Activated naive CD8-positive, alpha-beta T cell treated with anti-CD3 and anti-CD28 coated beads, Interleukin-2, amount 50 U/mL, for 16 hours (primary cell): ENCODE measurements at places on chromosomes 12 and 14.

GRCh38 chr14:38420048-38420447 lies 164.2 kb upstream of the CLEC14A start:
- DNase-seq = no peak

DNA sequence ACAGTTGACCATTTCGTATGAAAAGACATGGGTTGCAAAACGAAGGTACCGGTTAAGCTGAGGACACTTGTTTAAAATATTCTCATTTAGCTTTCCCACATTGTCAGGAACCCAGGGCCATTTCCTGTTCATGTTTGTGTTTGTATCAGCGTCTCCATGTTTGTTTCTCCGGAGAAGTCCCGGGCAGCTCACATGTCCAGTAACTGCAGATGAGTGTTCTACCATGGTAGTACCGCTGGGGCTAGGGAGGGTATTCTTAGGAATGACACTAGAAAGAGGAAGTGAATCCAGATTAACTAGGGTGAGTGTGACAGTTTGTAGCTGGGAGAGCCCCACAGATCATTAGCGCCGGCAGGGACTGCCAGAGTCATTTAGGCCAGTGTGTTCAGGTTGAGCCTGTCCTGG lies 50.0 kb upstream of the EVL start:
- DNase-seq = no peak

DNA sequence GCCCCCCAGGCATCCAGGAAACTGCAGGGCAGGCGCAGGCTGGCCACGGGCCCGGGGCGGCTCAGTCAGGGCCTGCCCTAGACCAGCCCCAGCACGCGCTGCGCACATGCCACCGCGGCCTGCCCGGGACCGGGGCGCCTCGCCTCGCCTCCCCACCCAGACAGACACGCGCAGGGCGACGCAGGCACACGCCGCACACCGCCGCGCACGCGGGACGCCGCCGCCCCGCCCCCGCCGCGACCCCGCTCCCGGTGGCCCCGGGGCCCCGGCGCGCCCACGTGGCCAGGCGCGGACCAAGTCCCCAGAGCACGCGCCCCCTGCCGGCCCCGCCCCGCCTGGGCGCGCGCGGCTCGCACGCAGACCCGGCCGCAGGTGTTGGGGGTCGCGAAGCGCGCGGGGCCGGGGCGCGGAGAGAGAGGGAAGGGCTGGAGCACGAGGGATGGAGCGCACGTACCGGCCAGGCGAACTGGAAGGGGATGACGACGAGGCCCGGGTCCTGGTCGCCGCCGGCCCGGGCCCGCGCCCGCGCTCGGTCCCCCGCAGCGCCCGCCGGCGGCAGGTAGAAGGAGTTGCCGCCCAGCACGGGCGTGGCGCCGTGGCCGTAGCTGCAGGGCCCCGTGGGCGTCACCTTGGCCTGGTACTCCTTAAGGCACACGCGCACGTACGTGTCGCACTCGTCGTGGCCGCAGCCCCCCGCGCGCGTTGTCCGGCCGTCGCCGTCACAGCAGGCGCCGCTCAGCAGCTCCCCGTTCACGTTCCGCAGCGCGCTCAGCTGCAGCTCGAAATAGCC lies 1.1 kb downstream of the JAG2 start:
- DNase-seq = no peak

- DNase-seq = no peak
Observed at GRCh38 chr12:100845095-100845494, 50.5 kb downstream of the ANO4 start.

GRCh38 chr12:12357719-12358461 lies 1.0 kb downstream of the BORCS5 start:
- DNase-seq = no peak

DNA sequence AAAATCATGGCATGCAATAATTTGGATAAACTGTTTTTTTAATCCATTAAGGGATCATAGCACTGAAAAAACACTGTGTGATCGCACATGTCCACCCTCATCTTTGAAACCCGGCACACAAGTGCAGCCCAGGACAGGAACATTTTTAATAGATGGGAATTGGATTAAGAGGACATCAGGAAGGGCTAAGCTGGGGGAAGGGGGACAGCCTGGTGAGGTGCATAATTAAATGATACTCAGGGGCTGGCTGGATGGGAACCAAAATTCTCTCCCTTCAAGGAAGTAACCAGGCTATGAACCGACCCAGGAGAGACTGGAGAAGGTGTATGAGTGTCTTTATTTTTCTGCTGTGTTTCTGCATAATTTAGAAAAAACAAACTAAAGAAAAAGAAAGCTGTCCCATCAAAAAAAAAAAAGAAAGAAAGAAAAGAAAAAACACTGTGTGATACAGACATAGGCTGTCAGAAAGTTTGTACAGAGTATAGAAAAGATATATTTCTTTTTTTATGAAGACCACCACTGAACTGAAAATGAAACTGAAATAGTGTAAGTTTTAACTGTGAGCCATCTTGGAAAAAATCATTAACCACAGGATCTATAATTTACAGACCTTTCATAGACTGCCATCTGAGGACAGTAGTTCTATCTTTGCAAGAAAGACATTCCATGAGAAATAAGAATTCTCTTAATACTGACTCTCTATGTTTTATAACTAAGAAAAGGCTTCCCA lies 75.1 kb upstream of the SLC38A4 start:
- DNase-seq = no peak

DNA sequence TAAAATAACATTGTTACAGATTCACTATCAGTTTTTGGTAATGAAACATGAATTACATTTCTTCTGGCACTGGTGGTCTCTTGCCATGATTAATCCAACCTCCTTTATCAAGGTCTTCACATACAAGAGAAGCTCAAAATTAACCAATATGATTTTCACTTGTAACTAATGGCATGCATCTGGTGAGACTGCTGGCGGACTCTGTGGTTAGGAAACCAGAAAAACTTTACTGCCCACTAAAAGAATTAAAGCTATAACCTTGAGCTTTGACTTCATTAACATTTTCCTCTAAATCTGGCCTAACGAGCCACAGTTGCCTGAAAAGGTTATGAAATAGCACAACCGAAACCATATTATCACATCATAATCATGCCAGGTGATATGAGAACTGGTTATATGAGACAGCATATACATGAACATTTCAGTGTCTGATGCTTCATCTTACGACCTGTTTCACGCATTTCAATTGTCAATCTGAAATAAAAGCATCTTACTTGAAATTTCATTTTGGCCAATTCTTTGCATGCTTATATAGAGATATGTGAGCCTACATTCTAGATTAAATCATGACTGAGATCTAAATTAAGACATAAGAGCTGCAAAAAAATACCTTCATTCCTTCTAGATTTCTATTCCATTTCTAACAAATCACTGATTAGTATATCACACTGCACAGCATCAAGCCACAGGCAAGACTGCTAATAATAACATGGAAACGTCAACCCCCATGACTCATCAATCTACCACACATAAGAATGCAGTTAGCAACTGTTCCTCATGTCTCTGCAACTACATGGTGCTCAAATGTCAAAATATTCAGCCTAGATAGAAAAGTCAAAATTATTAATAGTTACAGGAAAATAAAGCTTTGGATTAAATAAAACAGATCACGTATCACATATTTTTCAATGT lies 89.3 kb downstream of the OSBPL8 start:
- no peak for DNase-seq

DNA sequence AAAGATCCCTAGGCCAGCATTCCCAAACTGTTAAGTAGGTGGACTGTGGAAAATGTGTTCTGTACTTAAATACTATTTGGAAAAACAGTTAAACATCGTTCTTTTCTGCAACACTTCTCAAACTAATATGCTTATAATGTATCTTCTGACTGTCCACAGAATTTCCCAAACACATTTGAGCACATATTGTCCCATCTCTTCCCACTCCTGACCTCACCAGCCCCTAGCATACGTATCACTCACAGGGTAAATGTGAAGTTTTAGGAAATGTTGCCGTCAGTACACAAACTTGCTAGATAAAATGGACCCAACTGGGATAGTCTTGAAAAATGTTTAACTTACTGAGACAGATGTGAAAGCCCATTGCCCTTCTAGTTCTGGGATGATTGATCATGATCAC lies 27.7 kb downstream of the ARID2 start:
- DNase-seq = no peak

- DNase-seq = peak; percentile 14
Observed at GRCh38 chr14:56002876-56003625, 115.2 kb upstream of the PELI2 start.

GRCh38 chr12:60052483-60052882 lies 456.7 kb downstream of the SLC16A7 start:
- DNase-seq = no peak

DNA sequence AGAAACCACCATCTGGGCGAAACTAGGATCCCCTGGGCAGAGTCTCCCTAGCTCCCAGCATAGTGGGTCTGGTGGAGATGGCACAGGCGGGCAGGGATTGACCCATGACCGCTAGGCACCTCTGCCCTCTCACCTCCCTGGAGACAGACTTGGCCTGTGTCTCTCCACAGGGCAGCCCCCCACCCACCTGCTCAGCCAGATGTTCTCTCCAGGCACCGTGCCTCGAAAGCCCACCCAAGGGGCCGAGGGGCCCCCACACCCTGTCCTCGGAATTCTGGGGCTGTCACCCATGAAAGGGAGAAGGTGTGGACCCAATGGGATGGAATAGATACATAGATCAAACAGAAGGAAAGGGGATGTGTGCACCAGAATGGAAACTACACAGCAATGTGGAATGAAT lies 229.1 kb upstream of the RTL1 start:
- DNase-seq = no peak

GRCh38 chr12:124388038-124388671 lies 93.3 kb downstream of the RFLNA start:
- no peak for DNase-seq

DNA sequence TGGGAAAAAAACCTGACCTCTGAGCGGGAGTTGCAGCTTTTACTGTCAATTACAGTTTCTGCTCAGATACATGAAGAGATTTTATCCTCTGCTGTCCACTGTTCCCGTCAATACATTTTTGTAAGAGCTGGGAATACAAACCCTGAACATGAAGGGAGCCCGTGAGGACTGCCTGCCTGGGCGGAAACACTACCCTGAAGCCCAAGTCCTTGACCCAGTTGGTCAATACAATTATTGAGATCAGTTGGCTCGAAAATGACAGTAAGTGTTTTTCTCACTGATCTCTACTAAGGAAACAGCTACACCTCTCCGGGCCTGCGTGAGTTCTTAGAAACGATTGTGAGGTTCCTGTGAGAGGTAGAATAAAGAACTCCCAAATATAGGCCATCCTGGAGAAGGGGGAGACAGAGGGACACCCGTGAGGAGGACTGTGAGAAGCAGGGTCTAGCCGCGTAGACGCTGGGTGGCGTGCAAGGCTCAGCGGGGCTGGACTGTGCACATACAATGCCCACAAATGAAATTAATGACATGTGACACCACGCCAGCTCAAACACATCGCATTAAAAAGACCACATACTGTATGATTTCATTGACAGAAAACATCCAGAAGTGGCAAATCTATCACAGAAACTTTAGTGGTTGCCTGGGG lies 509.5 kb downstream of the TMEM132D start:
- DNase-seq = no peak

DNA sequence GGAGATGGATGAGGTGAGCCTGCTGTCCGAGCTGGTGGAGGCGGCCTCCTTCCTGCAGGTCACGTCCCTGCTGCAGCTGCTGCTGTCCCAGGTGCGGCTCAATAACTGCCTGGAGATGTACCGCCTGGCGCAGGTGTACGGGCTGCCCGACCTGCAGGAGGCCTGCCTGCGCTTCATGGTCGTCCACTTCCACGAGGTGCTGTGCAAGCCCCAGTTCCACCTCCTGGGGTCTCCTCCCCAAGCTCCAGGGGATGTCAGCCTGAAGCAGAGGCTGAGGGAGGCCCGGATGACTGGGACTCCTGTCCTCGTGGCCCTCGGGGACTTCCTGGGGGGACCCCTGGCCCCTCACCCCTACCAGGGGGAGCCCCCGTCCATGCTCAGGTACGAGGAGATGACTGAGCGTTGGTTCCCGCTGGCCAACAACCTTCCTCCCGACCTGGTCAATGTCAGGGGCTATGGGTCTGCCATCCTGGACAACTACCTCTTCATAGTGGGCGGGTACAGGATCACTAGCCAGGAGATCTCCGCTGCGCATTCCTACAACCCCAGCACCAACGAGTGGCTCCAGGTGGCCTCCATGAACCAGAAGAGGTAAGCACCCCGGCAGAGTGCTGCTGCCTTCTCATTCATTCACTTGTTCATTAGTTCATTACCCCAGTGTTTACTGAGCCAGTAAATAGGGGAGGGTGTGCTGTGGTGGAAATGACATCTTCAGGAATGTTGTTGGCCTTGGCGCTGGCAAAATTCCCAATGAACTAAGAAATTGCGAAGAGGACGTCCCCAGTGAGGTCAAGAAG lies 774 bp upstream of the MANSC4 start:
- DNase-seq = no peak

DNA sequence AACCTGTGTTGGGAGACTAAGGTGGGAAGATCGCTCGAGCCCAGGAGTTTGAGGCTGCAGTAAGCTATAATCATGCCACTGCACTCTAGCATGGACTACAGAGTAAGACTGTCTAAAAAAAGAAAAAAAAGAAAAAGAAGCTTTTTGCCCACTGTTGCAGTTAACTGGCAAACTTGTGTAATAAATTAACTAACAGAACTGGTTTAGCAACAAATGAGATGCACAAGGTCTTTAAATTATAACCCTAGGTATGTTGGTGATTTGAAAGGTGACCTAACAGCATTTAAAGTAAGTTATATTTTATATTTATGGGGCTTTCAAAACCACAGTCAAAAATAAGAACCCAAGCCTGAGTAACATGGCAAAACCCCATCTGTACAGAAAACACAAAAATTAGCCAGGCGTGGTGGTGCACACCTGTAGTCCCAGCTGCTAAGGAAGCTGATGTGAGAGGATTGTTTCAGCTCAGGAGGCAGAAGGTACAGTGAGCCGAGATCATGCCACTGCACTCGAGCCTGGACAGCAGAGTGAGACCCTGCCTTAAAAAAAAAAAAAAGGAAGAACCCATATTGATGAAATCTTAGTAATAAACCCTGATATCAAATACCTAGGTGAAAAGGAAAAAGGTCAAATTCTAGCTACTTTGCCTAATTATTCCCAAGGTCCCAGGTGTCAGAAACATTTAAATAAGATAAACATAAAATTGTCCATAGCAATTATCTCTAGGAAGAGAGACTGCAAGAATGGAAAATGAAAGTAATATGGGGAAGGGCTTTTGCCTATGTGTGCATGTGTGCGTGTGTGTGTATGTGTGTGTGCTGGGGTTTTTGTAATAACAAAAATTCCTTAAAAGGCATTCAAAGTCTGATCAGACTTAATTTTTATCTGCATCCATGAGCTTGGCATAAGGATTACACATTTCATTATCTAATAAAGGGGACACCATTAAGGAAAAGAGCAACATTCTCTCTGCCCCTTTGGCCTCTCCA lies 15.4 kb downstream of the SYNE2 start:
- DNase-seq = no peak

DNA sequence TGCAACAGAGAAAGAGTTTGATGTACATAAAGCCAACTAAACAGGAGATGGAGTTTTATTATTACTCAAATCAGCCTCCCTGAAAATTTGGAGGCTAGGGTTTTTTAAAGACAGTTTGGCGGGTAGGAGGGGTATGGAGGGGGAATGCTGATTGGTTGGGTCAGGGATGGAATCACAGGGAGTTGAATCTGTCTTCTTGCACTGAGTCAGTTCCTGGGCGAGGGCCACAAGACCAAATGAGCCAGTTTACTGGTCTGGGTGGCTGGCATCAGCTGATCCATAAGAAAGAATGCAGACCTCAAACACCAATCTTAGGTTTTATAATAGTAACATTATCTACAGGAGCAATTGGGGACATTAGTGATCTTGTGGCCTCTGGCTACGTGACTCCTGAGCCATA lies 64.9 kb downstream of the RIN3 start:
- DNase-seq = no peak

GRCh38 chr12:92385296-92385695 lies 239.7 kb upstream of the BTG1 start:
- DNase-seq = no peak

GRCh38 chr14:44041700-44042099 lies 465.4 kb downstream of the FSCB start:
- no peak for DNase-seq
